Activated CD8-positive, alpha-beta memory T cell treated with anti-CD3 and anti-CD28 coated beads for 48 hours (primary cell): ENCODE measurements at places on chromosomes 7 and 10.

GRCh38 chr7:123282181-123282580, 82.4 kb upstream of the SLC13A1 start:
- no peak for DNase-seq

- DNase-seq, result no peak
These were observed 19.3 kb downstream of the MYOF start for GRCh38 chr10:93462881-93463280.

DNA sequence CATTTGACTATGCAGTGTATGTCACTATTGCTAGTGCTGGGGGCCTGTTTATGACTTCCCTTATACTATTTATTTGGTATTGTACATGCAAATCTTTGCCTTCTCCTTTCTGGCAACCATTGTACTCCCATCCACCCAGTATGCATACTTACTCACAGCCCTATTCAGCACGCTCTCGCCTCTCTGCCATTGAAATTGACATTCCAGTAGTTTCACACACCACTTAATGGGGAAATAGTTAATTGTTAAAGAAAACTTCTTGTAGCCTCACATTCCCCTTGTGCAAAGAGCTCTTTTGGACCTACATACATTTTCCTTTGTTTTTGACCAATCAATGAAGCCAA, 9.9 kb downstream of the CLDN12 start:
- DNase-seq, result no peak

DNA sequence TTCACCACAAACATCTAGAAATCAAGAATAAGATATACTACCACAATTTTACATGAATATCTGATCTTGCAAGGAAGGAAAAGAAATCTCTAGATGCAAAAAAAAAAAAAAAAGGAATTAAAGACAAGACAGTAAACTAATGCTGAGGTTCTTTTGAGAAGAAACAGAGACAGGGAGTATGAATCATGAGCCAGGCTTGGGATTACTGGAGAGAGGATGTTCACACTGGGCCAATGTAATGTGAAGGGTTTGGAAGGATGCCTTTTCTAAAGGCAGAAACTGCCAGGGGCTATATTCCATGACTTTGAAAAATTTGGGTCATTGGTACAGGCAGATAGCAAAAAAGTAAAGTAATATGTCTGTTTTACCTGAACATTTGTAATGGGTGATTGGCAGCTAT, 573.0 kb upstream of the IGFBP3 start:
- DNase-seq, result no peak

DNA sequence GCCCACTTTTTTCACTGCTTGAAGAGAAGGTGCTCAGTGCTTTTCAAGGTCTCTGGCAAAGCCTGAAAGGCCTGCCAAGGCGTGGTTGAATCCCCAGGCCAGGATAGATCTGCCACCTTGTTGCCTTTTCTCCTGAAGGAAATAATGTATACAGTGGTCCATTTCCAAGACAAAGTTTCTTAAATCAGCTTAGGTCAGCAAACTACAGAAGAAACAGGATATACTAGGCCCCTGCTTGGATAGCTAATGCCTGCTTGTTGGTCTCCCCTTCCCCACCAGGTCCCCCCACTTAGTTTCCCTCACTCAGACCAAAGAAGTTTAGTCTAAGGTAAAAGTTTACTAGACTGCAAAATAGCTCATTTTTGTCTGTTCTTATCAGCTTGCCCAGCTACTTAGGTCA, 19.9 kb downstream of the COL17A1 start:
- no peak for DNase-seq
